ENCODE measurements at places on chromosomes 3 and 15.

DNA sequence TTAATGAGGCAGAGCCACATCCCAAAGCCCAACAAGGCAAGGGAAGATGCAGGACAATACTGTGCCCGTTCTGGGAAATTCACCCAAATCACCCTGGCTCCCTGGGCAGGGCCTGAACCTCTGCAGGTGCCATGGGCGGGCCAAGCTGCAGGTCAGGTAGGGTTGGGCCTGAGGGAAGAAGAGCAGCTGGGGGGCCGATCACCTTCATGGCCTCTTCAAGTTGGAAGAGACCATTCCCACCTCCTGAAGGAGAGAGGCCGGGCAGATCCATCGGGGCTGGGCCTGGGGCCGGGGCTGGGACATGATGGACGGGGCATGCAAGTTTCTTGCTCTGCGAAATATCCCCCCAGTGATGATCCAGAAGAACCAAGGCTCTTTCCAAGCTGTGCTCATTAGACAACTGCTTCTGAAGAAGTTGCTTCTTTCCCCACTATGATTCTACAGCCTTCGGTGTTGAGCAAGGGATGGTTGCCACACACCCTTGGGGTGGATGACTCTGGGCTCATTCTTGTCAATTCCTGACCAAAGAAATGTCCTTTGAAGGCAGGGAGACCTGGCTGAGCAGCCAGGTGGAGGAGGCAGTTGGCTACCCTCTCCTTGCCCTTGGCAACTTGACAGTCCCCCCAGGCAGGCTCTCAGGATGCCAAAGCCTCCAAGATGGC is 38.2 kb downstream of the KLHL25 start:
- DNase-seq = no peak

DNA sequence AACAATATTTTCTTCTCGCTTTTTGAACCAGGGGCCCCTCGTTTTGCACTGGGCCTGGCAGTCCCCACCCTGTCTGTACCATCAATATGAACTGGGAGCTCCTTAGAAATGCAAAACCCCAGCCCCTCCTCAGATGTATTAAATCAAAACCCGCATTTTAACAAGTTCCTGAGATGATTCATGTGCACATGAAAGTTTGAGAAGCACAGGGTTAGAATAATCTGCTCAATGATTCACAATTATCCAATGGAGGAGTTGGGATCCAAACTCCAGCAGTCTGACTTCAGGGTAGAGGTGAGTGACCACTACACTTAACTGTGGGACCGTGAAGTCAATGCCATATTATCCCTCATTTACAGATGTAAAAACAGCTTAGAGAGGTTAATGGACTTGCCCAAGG is 256.4 kb downstream of the IGSF11 start:
- DNase-seq = no peak

- no peak for DNase-seq
These were observed 30.5 kb upstream of the CCNL1 start for GRCh38 chr3:157190380-157190872.

- no peak for DNase-seq
These were observed 1.3 kb upstream of the ETV5 start for GRCh38 chr3:186109897-186110803.

DNA sequence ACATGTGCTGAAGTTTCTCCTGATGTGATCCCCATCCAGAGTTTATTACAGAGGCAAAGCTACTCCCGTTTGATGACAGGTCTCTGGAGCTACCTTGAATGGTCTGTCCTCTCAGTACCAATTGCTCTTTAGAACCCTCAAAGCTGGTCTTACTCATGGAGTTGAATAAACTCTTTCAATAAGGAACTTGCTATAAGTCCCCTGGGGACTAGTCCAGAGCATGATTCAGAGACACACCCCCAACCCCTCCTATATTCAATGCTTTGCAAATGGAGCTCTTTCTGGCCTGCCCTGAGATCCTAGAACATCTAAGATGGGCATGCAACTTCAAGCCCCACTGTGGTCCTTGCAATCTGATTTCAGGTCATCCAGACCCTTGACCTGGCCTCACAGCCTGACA is 23.9 kb upstream of the TPM1 start:
- DNase-seq = no peak

DNA sequence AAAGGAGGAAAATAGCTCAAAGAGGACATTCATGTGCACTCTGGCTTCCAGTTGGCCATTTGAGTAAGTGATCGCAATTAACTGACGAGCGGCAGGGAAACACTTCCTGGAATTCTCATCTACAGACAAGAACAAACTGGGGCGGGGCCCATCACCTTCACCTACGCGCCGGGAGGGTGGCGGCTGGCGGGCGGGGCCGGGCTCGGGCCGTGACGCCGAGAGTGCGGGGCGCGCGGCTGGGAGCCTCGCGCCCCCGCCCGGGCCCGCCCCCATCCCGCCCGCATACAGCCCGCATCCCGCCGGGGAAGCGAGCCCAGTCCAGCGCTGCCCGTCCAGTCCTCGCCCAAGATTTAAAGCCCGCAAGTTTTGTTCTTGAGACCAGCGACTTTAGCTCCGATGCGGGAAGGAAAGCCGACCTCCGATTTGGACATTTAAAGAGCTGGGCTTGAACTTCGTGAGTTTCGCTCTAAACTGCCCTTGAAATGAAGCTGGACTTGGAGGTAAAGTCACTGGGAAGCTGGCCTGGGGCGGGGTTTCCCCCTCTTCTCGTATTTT is at the start of gene B3GNT5:
B3GNT5 (plus strand) TSS at position 281 of the 555 bp plus-strand sequence. CDS start 16,546 bp downstream, outside the sequence.
- no peak for DNase-seq

- no peak for DNase-seq
These were observed 116.7 kb downstream of the ADAM10 start for GRCh38 chr15:58632789-58633188.

GRCh38 chr3:30085486-30085885 is 520.9 kb upstream of the TGFBR2 start:
- no peak for DNase-seq

DNA sequence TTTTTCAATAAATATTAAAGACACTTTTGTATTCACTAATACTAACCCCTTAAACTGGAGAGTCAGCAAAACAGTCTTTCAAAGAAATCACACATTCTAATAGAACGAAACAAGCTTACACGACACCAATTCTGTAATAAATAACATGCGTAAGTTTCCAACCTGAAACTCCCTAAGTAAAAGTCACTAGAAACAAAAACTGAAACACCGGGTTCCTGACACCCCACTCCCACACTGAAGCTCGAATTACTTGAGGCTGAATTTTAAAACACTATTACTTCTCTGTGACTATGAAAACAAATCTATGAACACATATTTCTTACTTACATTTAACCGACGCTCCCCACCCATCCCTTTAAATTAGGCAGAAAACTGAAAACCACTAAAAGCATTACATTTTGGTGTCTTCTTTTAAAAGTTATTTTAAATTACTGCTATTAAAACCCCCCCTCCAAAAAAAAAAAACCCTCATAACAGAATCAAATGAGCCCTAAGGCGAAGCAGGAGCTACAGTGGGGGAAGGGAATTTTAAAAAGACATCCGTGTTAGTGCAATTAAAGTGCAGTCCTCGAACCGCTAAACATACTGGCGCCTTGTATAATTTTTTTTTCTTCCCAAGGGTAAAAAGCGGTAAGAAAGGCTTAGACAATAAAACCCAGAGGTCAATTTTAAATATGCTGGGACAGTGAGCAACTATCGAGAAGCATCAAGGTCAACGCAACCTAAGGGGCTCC is 878 bp downstream of the SPPL2A start:
- DNase-seq = no peak

- DNase-seq = no peak
These were observed 89.4 kb upstream of the ZBTB20 start for GRCh38 chr3:115236496-115236895.

DNA sequence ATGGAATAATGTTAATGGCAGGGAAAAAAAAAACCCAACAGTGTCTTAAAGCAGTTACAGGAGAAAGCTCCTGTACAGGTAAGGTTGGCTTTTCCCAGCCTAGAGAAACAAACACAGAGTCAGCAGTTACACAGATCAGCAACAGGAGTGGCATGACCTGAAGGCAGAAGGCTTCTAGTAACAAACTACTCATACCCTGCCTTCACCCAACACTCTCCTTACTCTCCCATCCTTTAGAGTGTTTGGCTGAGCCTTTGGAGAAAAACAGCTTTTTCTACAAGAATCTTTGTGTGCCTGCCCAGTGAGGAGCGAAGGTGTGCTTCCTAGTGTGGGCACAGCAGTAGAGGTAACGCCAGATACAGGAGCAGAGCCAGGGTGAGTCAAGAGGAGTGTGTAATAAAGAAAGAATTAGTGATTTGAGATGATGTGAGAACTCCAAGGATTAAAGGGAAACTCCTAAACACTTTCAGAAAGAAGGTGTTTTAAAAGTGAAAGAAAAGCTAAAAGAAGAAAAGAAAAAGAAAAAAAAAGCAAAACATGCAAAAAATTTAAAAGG is 152.7 kb downstream of the POLR2M start:
- no peak for DNase-seq

GRCh38 chr3:153634683-153635082 is 472.7 kb downstream of the RAP2B start:
- DNase-seq = no peak

GRCh38 chr3:109707617-109708016 is 370.3 kb upstream of the DPPA4 start:
- no peak for DNase-seq

DNA sequence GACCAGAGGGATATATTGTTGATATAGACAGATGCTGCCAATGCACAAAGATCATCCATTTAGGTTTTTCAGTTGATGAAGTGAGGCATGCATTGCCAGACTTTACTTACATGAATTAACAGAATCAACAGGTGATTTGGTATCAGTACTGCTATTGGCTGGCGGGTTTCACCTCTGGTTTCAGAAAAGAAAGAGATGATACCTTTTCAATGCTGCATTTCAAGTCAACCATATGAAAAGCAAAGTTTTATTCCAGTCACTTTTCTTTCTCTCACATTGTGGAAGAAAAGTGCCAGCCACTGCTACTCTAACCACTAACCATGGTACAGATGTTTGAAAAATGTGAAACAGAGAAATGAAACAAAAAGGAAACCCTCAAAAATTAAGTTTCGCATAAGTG is 289.1 kb downstream of the TIGIT start:
- DNase-seq = no peak

DNA sequence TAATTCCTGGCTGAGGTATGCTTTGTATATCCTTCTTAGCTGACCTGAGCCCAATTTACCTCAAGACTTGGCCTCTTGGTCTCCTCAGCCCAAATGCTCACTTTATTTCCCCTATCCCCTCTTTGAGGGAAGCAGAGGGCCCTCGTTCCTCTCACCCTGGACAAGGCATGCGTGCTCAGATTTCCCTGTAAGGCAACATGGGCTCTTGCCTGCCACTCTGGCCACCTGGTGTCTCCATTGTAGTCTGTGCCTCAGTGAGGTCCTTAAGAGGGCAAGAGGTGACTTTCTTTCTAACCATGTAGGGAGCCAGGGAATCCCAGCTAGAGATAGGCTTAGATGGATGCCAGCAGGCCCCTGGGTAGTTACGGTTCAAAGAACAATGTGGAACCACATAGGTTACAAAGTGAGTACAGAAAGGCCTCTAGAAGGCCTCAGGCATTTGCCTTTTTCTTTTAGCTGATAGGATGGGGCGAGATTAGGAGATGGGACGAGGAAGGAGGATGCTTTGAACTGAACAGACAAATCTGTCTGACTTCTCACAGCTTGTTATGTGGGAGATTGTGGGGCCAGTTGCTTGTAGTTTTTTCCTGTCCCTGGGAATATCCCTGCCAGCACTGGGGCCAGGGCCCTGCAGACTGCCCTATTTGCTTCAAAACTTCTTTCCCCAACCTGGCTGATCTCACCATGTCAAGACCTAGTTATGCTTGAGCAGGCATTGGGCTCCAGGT is 1.1 kb upstream of the INTS14 start:
- DNase-seq = no peak

DNA sequence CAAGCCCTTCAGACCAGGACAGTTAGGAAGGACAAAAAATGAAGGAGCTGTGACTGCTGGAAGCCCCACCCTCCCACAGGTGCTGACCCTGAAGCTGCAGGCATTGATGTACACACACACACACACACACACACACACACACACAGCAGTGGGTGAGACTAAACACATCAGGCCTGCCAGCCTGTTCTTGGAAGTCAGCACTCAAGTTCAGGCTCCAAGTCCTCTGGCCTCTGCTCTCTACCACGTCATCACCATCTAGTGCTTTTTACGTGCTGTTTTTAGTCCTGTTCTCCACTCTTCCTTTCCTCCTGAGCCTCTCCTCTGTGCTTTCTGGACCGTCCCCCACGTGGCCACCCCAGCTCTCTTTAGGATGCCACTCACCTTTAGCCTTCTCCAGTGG is 5.4 kb upstream of the KBTBD12 start:
- DNase-seq = no peak

- no peak for DNase-seq
These were observed 37.0 kb downstream of the FEM1B start for GRCh38 chr15:68314563-68314962.

DNA sequence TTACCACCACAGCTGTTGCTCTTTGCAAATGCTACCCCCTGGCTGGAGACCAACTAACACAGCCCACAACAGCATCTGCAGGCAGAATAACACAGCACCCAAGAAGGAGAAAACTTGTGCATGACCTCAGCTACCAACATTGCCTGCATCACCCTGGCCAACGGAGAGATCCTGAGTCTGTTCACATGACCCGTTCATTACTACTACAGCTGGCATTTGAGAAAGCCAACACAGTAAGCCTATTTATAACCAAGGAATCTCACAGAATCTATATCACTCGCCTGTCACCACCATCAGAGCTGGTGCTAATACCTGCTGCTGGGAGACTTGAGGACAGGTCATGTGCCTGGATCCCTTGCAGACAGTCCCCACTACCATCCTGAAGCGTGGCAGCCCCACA is 215.2 kb downstream of the POLQ start:
- no peak for DNase-seq

All from ascending aorta (tissue), 2 donors.